ENCODE measurements at places on chromosomes 3 and 15.

GRCh38 chr3:153173758-153174516 is 11.9 kb downstream of the RAP2B start:
- DNase-seq, result no peak

- peak; percentile 94 for DNase-seq
Measured at GRCh38 chr15:39580117-39580484, 778 bp upstream of the THBS1 start.

DNA sequence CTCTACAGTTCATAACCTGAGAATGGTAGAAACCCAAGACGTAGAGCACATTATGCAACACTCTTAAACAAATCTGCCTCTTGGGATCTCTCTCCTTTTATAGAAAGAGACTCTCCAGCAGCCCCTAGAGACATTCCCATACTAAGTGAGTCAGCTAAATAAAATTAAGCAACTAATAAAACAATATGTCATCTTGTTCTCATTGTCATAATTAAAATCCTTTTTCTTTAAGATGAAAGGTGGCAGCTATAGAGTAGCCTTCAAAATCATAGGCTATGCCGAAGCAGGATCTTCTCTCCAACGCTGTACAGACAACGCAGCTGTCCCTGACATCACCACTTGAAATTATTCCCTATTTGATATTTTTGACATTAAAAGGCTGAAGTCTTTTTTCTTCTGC is 790.0 kb downstream of the FHIT start:
- DNase-seq, result no peak

DNA sequence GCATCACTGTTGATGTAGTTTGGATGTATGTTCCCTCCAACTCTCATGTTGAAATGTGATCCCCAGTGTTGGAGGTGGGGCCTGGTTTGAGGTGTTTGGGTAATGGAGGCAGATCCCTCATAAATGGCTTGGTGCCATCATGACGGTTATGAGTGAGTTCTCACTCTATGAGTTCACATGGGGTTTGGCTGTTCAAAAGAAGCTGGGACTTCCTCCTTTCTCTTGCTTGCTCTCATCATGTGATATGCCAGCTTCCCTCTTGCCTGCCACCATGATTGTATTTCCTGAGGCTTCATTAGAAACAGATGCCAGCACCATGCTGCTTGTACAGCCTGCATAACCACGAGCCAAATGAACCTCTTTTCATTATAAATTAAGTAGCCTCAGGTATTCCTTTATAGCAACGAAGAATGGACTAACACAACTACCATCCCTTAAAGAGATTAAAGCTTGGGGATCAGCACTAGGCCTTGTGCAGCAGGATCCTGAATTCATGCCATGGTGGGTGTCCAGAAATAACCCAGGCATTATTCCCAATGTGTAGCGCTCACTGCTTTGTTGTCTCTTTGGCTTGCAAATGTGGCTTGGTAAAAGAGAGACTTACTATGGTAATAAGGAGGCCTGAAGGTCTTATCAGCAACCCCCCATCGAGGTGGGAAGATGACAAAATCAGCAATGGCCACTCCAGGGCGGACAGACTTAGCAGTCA is 41.9 kb downstream of the NDUFB4 start:
- no peak for DNase-seq

GRCh38 chr3:36765104-36765503 is 751 bp upstream of the DCLK3 start:
- no peak for DNase-seq

DNA sequence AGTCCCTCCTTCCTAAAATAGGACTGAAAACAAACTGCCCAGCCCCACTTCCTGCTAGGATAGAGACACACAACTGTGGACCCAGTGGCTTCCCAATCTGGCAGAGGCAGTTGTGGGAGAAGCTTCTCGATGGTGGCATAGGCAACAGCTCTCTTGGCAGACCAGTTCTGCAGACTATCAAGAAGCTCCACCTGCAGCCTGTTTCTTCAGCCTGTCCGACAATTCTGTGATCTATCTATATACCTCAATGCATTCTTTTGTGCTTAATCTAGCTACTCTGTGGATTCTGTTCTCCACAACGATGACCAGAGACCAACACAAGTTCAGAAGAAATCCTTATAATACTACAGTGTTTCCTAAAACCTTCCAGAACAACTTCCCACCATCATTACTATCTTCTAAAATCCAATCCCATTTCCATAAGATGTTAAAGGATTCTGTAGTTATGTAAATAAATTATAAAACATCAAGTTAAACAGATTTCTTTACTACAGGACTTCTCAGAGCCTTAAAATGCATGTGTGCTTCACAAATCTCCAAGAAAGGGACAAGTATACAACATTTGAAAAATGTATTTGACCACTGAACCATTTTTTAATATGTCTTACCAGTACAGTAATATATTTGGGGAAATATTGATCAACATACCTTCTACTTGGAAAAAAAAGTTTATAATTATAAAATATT is 57.7 kb downstream of the IGF2BP2 start:
- DNase-seq, result no peak

DNA sequence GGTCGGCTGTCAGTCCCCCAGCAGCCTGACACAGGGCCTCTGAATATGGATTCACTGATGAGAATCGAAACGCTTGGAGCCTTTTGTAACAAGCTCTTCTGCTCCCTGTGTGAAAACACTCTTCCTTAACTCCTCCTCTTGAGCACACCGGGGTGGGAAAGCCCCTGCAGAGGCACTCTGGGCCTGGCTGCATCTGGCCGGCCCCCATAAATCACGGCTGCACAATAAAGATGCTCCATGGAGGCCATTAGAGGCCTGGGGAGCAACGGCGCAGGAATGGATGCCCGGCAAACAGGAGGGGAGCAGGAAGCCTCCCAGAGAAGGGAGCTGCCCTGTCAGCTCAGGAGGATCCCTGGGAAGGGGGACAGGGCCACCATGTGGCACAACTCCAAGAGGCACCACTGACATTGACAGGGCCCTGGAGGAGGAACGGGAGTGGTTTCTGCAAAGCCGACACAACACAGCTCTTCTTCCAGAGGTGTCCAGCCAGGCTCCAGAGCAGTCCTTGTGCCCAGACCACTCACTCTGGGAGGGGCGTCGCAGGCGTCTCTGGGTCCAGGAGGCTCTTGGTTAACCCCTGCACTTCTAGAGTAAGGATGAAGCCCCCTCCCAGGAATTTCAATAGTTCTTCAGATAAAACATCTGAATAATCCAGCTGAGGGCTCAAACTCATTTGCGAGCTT is 509.3 kb upstream of the PPP2R3A start:
- DNase-seq, result no peak

DNA sequence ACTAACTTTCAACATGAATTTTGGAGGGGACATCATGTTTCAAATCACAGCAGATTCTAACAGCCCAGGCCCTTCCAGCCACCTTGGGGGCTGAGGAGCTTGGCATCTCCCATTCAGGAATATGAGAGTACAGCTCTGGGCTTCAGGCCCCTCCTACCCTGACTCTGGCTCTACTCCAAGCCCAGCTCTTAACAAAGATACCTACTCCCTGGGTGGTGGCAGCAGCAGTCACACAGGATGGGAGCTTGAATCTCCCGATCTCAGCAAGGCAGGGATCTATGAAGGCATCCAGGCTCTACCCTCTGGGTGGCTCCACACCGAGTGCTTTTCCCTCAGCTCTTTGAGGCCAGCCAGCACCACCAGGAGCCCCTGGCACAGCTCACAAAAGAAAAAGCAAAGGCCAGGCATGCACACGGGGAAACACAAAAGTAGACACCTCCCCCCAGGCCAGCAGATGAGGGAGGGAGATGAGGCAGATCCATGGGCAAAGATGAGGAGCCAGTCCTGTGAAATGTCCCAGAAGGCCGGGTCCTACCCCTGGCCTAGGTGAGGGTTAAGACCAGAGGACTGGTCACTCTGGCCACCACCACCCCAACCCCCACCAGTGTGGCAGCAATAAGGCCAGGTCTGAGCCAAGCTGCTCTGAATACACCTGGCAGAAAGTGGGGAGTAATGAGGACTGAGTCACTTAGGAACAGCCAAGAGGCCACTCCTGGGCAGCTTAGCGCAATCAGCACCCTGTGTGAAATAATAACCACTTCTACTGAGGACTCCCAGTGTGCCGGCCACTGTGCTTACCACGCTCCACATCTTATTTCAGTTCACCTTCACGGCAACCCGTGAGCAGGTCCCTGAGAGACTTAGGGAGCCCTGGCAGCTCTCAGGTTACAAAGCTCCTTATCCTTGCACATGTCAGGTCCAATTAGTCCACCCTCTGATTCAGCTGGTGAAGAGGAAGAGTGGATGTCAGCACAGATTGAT is 24.3 kb downstream of the PLA2G4F start:
- peak; percentile 66 for DNase-seq

GRCh38 chr3:61562721-61563312 is 1.4 kb downstream of the PTPRG start:
- peak; percentile 65 for DNase-seq

GRCh38 chr3:27105904-27106303 is 263.3 kb downstream of the NEK10 start:
- no peak for DNase-seq

DNA sequence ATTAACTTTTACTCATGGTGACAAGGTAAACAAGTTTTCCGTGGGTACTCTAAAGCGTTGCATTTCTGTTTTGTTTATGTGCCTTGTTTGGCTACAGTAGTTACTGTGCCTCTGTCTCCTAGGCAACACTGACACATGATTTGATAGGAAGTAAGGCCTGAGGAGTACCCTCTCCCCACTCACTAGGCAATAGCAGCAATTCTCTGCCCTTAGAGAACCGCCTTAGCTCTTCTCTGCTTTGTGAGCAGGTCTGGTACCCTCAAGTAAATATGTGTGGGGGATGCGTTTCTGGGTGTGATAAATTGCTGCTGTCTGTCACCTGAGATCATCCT is at the start of gene IL5RA:
Gene IL5RA, minus strand, starts transcription at position 76 of the 332 bp plus-strand sequence. CDS start 5,390 bp downstream, outside the sequence.
- DNase-seq, result no peak
